Activated T-helper 1 cell treated with anti-CD3 and anti-CD28 coated beads, Interleukin-12 subunit alpha, Interleukin-12 subunit beta, Interleukin-2, Interleukin-4 antibody, amounts not matched to agents 30 ng/mL and 10 ng/mL and 1 ng/mL, durations not matched to agents 14 hours and 24 hours and 36 hours (primary cell): ENCODE measurements at places on chromosomes 3 and 15. TPM values are rescaled to one million over a fixed set of nuclear protein-coding genes. Genes with fewer than 3 reads are reported as not detected.

- DNase-seq, result no peak
Observed at GRCh38 chr15:79898369-79898768, 1.6 kb upstream of the MTHFS start.

DNA sequence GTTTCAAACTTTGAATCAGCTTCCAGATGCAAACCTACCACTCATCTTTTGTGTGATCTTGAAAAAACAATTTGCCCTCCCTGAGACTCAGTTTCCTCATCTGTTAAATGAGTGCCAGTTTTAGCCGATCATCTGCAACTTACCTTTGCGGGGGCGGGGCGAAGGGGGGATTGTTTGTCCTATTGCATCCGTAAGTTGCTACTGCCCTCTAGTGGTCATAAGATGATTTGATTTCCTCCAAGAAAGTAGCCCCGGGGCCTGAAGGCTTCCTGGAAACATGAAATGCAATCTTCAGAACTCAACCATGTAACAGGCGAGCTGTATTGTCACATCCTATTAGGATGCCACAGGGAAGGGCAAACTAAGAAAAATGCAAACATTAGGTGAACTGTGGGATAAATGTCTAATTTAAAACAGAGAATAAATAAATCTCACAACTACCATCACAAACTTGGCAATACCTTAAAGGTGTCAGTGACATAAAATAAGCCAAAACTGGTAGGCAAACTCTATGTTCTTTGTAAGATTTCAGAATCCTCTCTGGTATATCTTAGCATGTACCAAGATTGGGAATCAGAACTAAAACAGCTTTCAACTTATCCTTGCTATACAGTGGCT lies 63.5 kb upstream of the CLDN18 start:
- DNase-seq, result peak; percentile 7

DNA sequence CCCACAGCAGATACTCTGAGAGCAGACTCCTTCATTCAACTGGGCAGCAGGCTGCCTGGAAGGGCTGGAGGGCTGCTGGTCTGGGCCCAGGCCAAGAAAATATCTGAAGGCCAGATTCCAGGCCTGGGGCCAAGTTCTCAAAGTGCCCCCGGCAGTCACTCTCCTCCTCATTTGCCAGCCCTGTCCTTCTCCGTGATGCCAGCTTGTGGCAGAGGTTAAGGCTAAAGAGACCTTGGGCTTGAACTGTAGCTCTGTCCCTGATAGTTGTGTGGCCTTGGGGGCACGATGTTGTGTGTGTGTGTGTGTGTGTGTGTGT lies 39.0 kb downstream of the FAM3D start:
- DNase-seq, result no peak

DNA sequence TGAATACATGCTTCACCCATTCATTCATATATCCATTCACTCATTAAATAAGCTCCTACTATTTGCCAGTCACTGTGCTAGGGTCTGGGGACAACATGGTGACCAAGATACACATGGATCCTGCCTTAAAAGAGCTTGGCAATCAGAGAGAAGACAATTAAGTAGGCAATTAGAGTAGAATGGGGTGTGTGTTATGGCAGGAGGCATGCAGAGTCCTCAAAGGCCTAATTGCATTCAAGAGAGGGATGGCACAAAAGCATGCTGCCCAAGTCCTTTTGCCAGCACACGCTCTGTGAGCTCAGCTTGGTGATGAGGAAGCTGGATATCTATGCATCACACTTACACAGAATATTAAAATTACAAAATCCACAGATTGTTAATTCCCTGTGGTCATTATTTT lies 2.8 kb upstream of the PRICKLE2 start:
- DNase-seq, result no peak

- no peak for DNase-seq
Observed at GRCh38 chr3:35919160-35919559, 279.8 kb downstream of the ARPP21 start.

- DNase-seq, result peak; percentile 60
Observed at GRCh38 chr3:45592830-45593707, 1.5 kb upstream of the LIMD1 start.

DNA sequence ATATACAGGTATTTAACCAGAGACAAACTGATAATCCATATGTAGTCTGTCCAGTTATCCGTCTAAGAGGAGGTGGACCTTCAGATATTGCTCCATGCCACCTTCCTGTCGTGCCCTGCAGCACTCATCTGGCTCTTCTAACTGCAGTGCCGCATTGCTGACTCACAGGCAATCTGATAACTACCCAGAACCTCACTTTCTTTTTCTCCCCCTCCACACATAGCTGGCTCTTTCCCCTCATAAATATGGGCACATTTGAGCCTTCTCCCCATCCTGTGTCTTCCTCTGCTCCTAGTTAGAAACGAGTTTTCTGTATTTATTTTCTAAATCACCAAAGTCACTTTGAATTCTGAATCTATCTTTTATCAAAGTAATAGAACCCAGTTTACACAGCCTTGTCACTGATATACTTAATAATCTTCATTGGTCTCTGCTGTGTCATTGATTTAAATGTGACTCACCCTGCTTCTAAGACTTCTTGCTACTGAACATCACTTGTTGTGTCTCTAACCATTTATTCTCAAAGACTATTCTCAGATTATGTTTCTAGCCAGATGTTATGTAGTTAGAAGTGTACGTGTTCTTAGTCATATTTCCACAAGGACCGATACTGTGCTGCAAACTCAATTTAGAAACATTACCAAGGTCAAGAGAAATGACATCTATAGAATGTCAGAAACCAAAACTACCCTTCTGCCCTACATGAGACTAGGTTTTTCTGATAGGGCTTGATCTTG lies 17.4 kb upstream of the KCNMB2 start:
- no peak for DNase-seq

- DNase-seq, result no peak
Observed at GRCh38 chr3:83802801-83803200, 1156.0 kb upstream of the CADM2 start.

DNA sequence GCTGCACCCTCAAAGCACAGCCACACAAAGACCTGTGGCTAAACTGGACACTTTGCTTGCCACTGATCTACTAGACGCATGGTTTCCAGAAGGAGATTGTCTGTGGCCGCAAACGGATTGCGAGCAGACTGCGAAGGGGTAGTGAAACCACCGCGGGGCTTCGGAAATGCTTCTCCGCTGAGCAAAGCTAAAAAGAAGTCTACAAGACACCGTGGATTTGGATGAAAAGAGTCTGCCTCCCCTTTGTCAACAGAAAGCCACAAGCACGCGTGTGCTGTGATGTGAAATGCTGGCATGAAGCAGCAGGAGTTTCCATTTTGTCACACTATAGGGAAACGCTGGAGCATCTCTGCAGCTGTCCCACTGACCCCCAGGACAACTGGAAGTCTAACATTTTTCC lies 63.0 kb downstream of the TMEM44 start:
- no peak for DNase-seq

DNA sequence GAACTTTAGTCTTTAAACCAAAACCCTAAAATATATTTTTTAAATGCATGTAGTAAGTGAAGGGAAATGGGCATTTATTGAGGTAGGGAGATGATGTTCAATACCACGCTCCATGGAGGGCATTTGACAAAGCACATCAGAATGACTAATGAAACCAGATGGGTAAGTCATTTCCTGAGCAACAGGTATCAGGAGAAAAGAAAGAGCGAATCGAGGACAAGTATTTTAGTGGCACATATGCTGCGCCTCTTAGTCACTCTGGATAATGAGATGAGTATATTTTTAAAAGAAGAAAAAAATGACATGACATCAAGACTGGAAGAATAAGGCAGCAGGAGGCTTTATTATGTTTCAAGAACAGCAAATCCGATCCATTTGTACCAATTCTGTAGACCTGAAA lies 129.0 kb upstream of the ARHGEF3 start:
- no peak for DNase-seq

DNA sequence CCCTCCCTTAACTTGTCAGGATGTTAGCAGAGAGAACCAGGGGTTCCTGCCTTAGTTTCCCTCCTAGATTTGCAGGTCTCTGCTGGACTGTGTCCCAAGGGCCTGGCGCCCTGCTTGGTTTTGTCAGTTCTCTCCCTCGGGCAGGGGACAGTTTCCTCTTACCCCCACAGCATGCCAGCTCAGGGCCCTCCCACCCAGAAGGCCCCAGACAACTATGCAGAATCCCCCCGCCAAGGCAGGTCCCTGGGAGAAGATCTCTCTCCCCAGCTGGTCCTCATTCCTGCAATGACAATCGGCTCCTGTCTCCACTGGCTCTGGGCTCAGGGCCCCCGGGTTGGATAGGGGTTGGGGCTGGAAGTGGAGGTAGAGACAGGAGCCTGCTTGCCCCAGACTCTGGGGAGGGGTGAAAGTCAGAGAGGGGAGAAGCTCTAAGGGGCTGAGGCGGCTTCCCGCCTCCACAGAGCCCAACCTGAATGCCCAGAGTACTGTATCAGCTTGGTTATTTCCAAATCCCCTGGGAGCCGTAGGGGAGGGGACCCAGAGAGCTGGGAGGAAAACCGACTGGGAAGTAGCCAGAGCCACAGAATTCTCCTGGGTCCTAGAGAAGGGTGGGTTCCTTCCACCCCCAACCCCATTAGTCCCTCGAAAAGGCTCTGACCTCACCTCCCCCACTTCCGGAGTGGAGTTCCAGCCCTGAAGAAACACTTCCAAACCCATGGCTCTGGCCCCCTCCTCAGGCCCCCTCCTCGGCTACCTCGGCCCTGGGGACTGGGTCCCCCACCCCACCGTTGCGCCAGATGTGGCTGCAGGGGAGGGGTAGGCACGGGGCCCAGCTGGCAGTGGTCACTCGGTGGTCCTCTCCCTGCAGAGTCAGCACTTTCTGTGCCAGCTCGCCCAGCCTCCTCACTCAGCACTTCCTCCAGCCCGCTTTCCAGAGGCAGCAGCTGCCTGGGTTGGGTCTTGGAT lies 3.8 kb upstream of the LOXL1 start:
- no peak for DNase-seq

- no peak for DNase-seq
Observed at GRCh38 chr3:51340013-51340829, 44.9 kb upstream of the MANF start.

GRCh38 chr15:51935466-51936104 lies 36.0 kb downstream of the LEO1 start:
- no peak for DNase-seq

- no peak for DNase-seq
Observed at GRCh38 chr3:67898916-67899315, 244.5 kb upstream of the SUCLG2 start.

DNA sequence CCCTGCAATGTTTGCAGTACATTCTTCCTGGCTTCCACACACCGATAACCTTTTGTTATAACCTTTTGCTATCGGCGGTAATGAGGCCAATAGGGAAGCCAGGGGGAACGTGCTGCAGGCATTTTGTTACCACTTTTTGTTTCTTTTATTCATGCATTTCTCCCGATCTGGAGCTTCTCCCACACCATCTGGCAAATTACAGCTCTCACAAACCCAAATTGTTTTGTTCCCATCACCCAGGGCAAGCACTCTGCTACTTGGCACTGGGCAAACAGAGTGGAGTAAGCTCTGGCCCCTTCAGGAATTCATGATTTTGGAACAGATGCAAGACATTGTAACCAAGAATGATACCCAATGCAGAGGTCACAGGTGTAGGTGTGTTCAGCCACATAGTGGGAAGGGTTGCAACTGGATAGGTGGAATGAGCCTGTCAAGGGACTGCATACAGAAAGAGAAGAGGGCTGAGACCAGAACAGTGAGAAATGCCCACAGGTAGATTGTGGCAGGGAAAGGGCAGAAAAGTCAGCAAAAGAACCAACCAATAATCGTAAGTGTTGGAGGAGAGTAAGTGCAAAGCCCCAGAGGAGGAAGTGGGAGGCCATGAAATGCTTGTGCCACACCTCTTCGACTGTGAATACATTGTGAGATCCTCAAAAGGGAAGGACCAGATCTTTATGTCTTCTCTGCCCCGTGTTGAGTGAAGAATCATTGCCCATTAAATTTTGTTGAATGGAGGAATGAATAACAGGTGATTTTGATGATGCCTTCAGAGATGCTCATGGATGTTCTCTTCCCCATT lies 45.8 kb downstream of the PARP15 start:
- DNase-seq, result no peak

DNA sequence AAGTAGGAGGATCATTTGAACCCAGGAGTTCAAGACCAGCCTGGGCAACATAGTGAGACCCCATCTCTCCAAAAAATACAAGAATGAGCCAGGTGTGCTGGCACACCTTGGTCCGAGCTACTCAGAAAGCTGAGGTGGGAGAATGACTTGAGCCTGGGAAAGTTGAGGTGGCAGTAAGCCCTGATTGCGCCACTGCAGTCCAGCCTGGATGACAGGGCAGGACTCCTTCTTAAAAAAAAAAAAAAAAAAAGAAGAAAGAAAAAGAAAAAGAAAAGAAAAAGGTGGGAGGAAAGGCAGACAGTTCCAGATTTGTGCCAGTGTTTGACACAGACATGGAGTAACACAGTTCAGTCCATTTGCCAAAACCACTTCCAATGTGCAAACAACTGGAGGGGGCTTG lies 75.7 kb downstream of the ATP10A start:
- DNase-seq, result no peak

GRCh38 chr3:19901918-19902317 lies 32.1 kb downstream of the EFHB start:
- DNase-seq, result no peak

DNA sequence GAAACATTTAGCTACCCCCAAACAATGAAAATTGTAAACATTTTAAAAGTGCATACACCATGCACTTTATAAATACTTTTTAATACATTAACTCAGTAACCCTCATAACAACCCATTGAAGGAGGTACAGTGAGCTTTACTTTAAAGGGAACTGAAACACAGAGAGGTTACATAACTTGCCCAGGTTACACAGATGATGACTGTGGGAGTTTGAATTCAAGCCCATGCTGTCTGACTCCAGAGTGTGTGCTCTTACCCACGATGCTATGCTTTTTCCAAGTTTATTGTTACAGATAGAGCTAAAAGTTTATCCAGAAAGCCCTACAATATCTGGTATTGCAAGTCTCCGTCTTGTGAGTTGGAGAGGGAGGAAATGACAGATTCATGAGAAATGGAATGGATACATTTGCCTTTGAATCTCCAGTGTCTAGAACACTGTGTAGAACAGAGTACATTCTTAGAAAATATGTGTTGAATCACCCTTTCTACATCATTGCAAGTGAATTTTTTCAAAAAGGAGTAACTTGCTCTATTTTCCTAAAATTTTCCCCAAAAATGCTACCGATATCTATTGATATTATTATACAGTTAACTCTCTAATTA lies 428.3 kb downstream of the NAALADL2 start:
- DNase-seq, result no peak

GRCh38 chr3:79339846-79340245 lies 428.0 kb downstream of the ROBO1 start:
- DNase-seq, result no peak

AKAP13 gene
- 78.9 and 81.9 TPM in 2 replicates for total RNA-seq

PIK3R4 gene
- total RNA-seq, result 33.1 and 35.4 TPM in 2 replicates

FRMD5 gene
- total RNA-seq, result not detected in 2 replicates

POPDC2 gene
- 1.0 and 1.2 TPM in 2 replicates for total RNA-seq

STAC gene
- not detected in 2 replicates for total RNA-seq

GPR171 gene
- 172 and 191 TPM in 2 replicates for total RNA-seq

ACKR4 gene
- 0.15 and 0.16 TPM in 2 replicates for total RNA-seq

SMCO1 gene
- total RNA-seq, result not detected in 2 replicates

GOLGA6L7 gene
- total RNA-seq, result not detected in 2 replicates

TICRR gene
- total RNA-seq, result 17.6 and 19.2 TPM in 2 replicates

KBTBD12 gene
- total RNA-seq, result not detected in 2 replicates

SLC9C1 gene
- not detected in 2 replicates for total RNA-seq

MASP1 gene
- not detected in 2 replicates for total RNA-seq
